ENCODE measurements at places on chromosomes 2 and 18. TPM values are rescaled to one million over a fixed set of nuclear protein-coding genes. Genes with fewer than 3 reads are reported as not detected.

DNA sequence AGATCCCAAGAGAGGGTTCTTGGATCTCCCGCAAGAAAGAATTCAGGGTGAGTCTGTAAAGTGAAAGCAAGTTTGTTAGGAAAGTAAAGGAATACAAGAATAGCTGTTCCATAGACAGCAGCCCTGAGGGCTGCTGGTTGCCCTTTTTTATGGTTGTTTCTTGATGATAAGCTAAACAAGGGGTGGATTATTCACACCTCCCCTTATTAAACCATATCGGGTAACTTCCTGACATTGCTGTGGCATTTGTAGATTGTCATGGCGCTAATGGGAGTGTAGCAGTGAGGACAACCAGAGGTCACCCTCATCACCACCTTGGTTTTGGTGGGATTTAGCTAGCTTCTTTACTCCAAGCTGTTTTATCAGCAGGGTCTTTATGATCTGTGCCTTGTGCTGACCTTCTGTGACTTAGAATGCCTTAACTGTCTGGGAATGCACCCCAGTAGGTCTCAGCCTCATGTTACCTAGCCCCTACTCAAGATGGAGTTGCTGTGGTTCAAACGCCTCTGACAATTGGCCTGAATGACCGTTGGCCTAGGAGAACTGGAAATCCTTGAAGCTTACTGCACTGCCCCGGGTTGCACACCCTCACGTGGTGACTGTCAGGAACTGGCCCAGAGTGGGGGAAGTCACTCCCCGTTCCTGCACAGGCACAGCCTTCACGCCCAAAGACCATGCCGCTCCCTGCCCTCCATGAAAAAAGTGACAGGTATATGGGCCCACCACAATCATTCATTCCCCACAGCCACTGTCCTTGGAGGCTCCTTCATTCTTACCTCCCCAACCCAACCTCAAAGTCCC, 136.9 kb downstream of the SEPTIN10 start:
- no peak for DNase-seq

PPP3R1 gene
- total RNA-seq = 14.5 TPM

RAB6C gene
- total RNA-seq = not detected

DNA sequence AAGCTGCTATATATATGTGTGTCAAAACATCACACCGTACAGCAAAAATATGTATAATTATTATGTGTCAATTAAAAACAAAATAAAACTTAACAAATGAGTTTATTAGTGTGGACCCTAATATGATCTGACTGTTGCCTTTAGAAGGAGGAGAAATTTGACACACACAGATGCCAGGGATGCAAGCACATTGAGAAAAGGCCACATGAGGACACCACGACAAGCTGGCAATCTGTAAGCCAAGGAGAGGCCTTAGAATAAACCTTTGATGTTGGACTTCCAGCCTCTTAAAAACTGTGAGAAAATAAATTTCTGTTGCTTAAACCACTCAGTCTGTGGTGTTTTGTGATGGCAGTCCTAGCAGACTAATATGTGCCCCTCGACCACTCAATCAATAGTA, 214.7 kb downstream of the KCNS3 start:
- no peak for DNase-seq

DNA sequence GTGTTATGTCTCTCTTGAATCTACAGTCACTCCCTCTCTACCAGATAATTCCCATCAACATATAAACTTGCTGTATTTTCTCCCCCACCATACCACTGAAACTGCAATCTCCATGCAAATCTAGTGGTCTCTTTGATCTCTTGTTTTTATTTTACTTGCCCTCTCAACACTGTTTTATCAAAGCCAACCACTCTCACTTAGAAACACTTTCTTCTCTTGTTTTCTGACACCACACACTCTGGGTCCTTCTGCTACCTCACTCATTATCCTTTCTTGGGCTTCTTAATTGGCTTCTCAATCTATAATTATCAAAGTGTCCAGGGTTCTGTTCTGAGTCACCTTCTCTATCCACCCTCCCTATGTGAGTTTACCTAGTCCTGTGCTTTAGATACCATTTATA, 2.0 kb upstream of the MCFD2 start:
- no peak for DNase-seq

EHD3 gene
- 4.6 TPM for total RNA-seq
